Cardiac muscle cell (in vitro differentiated cells and primary cell): ENCODE measurements at places on chromosomes 12 and 14. TPM values are rescaled to one million over a fixed set of nuclear protein-coding genes. Genes with fewer than 3 reads are reported as not detected.

DNA sequence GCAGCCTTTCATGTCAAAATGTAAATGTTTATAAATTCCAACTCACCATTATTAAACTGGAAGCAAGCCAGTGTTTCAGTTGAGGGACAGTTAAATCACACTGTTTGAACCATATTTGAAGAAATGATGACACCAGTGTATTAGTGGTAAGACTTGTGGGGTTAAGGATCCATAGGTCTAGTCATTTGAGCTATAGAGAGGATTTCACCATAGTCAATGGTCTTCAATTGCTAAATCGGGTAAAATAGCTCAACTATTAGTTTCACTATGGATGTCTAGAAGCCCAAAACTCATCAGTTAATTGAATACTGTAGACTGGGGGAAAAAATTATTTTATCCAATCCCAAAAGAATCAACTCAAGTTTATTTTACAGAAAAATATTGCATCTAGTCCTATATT, 659.1 kb downstream of the NRXN3 start:
- H3K4me3 ChIP-seq = no peak overlapping the region
- H3K27me3 ChIP-seq = peaks cover 3% of the 10 kb centered on the region
- H3K27ac ChIP-seq = no peak overlapping the region
- H3K4me1 ChIP-seq = peaks cover 7% of the 10 kb centered on the region
- no peaks in the 10 kb centered on the region for H3K36me3 ChIP-seq

The RHOJ gene
- polyA plus RNA-seq = 0.74 TPM in 1 of 2 replicates, not detected in the other

The TMEM260 gene
- 12.2 and 23.8 TPM in 2 replicates for polyA plus RNA-seq

DNA sequence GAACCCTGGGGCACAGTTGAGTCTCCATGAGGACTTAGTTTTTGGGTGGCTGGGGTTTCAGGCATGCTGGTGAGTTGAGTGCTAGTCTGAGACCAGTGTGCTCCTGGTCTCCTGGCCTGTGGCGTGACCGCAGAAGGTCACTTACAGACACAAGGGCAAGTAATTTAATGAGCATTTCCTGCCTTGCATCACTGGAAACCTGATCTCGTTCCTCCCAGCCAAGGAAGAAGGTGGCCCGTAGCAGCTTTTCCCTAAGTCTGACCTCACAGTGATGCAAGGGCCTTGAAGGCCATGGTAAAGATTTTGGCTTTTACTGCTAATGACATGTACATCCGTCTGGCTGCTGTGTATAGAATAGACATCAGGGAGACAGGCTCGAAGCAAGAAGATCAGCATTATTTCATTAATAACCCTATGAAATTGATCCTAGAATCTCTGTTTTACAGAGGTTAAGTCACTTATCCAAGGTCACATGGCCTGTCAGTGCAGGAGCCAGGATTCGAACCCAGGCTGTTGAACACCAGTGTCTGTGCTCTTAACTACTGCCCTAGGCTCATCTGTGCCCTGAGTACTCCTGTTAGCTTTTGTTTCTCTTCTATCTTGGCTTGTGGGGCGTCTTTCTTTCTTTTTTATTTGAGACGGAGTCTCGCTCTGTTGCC, 4.6 kb downstream of the TMEM120B start:
- no peaks in the 10 kb centered on the region for H3K27me3 ChIP-seq
- no peaks in the 10 kb centered on the region for H3K36me3 ChIP-seq
- no peak overlapping the region for H3K4me3 ChIP-seq
- peak overlapping the region; percentile 12 for H3K27ac ChIP-seq
- DNase-seq = peak; percentile 25
- peaks cover 5% of the 10 kb centered on the region for H3K4me1 ChIP-seq

The TAC3 gene
- polyA plus RNA-seq = 5.7 and 9.9 TPM in 2 replicates
